ENCODE measurements at places on chromosomes 5 and 9. TPM values are rescaled to one million over a fixed set of nuclear protein-coding genes. Genes with fewer than 3 reads are reported as not detected.

ZFP2 gene
- 4.9 TPM for total RNA-seq

AMBP gene
- total RNA-seq, result 678 TPM

SPATA6L gene
- total RNA-seq, result 7.1 TPM

ITGA2 gene
- total RNA-seq, result 5.1 TPM

KCNT1 gene
- 0.16 TPM for total RNA-seq

All from progenitor cell of endocrine pancreas (in vitro differentiated cells).